H1 (cell line): ENCODE measurements at places on chromosomes 4 and X. TPM values are rescaled to one million over a fixed set of nuclear protein-coding genes. Genes with fewer than 3 reads are reported as not detected.

GRCh38 chr4:25258980-25259578, 25.2 kb downstream of the PI4K2B start:
- no peaks in the 10 kb centered on the region for H3K27me3 ChIP-seq
- no peak for DNase-seq
- no peaks in the 10 kb centered on the region; the same call in 1 of the 2 replicates for H3K36me3 ChIP-seq
- H3K4me3 ChIP-seq, result no peak overlapping the region

- no peaks in the 10 kb centered on the region for H3K36me3 ChIP-seq
- H3K27me3 ChIP-seq, result no peaks in the 10 kb centered on the region
- DNase-seq, result no peak
- no peaks in the 10 kb centered on the region for H3K4me1 ChIP-seq
- no peak overlapping the region for H3K4me3 ChIP-seq
These were observed 190.3 kb upstream of the SPOCK3 start for GRCh38 chr4:167424341-167425256.

Gene AMTN
- not detected in 2 replicates for total RNA-seq

GRCh38 chrX:819684-820083, 189.1 kb downstream of the SHOX start:
- no peak overlapping the region for H3K27ac ChIP-seq
- no peak for DNase-seq
- H3K4me1 ChIP-seq, result no peaks in the 10 kb centered on the region

DNA sequence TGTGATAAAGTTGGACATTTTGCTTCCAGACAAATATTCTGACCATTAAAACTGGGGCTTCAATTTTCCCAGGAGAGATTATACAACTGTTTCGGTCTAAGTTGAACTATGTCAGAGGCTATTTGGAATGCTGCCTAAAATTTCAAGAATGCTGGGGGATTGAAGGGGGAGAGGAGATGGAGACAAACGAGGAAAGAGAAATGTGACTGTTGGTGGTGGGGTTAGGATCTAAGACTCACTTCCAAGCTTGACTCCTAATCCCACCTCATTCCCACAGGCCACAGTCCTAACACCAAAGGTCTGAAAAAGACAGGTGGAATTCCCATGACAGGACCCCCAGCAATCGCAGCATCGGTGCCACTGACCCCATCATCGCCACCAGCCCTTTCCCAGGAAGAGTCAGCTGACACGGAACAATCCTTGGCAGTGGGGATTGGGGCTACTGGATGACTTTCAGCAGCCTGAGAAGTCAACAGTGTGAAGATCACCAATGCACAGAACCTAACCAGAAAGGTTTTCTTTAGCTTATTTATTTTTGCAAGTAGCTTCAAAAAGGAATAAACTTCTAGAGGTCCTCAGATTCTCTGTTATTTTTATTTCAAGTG, 74.0 kb upstream of the PRSS48 start:
- H3K36me3 ChIP-seq, result no peaks in the 10 kb centered on the region
- no peaks in the 10 kb centered on the region for H3K27me3 ChIP-seq
- H3K4me3 ChIP-seq, result no peak overlapping the region
- H3K4me1 ChIP-seq, result peaks cover 2% of the 10 kb centered on the region; the same call in 1 of the 2 replicates
- no peak for DNase-seq
- H3K27ac ChIP-seq, result no peak overlapping the region

Gene ADH7
- not detected in 2 replicates for total RNA-seq

DNA sequence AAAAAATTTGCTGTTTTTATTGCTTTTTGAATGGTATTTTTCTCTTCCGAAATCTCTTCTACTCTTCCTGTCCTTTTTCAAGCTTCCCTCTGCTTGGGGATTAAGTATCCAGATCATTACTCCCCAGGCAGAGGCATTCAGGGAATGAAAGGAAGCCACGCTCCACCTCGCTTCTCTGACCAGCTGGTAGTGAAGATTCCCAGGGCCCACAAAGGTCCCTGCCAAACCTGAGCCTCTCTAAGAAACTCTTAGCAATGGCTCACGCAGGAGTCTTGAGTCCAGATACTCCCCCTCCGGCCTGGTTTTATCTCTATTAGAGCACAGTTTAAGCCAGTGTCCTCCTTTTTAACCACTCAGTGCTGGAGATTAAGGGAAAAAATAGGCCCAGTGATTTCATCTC, 51.4 kb upstream of the SOD3 start:
- no peak for DNase-seq
- no peaks in the 10 kb centered on the region for H3K27me3 ChIP-seq
- no peaks in the 10 kb centered on the region; the same call in 1 of the 2 replicates for H3K4me1 ChIP-seq
- H3K4me3 ChIP-seq, result no peak overlapping the region
- no peak overlapping the region for H3K27ac ChIP-seq

Gene LRCH2
- total RNA-seq, result 5.0 and 5.5 TPM in 2 replicates

- H3K4me3 ChIP-seq, result no peak overlapping the region
- no peaks in the 10 kb centered on the region for H3K36me3 ChIP-seq
- no peaks in the 10 kb centered on the region for H3K27me3 ChIP-seq
- peak overlapping the region; percentile 63; the same call in 1 of the 2 replicates for H3K27ac ChIP-seq
These were observed 199.5 kb upstream of the DIPK2B start for GRCh38 chrX:45400027-45400779.

DNA sequence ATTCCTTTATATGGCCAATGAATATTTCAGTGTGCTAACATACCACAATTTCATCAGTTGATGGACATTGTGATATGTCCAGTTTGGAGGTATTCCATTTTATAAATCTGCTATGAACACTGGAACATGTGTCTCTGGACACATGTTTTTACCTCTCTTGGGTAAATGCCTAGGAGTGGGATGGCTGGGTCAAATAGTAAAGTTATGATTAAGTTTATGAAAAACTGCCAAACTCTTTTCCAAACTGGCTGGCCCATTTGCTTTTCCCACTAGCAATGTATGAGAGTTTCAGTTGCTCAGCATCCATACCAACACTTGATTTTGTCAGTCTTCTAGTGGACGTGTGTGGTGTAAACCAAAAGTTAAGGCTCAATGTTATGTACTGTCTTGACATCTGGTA, 40.5 kb downstream of the CEP44 start:
- no peak overlapping the region for H3K4me3 ChIP-seq
- no peak for DNase-seq
- no peaks in the 10 kb centered on the region for H3K36me3 ChIP-seq
- no peaks in the 10 kb centered on the region for H3K4me1 ChIP-seq
- H3K27me3 ChIP-seq, result no peaks in the 10 kb centered on the region
- H3K27ac ChIP-seq, result no peak overlapping the region
